ENCODE measurements at places on chromosomes 11 and 22.

GRCh38 chr11:124294687-124295086 lies 19.1 kb downstream of the OR8D1 start:
- no peaks in the 10 kb centered on the region for H3K27me3 ChIP-seq
- no peaks in the 10 kb centered on the region for H3K36me3 ChIP-seq
- no peak overlapping the region for H3K4me3 ChIP-seq

DNA sequence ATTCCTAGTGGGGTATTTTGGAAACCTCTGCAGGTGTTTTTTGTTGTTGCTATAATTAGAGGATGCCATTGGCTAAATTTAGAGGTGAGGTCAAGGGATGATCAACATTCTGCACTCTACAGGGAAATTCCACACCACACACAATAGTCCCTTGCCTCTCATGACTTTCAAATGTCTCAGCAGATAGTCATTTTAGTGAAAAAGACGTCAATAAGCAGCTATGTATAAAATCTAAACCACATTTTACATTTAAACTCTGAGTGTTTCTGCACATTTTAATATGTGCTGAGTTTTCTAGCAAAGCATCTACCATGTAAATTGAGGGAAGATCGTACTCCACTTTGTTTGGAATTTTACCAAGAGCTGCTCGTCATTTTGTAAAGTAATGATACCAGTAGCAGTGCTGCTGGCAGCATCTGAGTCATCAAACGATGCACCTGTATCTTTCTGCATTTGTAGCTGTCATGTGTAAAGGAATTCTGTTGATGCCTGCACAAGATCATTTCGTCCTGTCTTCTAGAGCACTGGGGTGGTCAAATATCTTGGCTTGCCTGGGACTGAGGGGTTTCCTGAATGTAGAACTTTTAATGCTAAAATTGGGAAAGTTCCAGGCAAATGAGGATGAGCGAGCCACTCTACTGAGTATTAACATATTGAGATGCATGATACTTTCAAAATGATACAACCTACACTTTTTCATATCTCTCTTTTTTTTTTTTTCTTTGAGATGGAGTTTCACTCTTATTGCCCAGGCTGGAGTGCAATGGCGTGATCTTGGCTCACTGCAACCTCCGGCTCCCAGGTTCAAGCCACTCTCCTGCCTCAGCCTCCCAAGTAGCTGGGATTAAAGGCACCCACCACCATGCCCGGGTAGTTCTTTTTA lies 414.5 kb upstream of the SYN3 start:
- H3K36me3 ChIP-seq: no peaks in the 10 kb centered on the region
- H3K4me3 ChIP-seq: no peak overlapping the region
- H3K27me3 ChIP-seq: no peaks in the 10 kb centered on the region
- DNase-seq: no peak
- peaks cover 26% of the 10 kb centered on the region for H3K4me1 ChIP-seq
- no peak overlapping the region for H3K27ac ChIP-seq

GRCh38 chr11:3984896-3985295 lies 109.7 kb upstream of the RRM1 start:
- no peaks in the 10 kb centered on the region for H3K36me3 ChIP-seq
- H3K27ac ChIP-seq: no peak overlapping the region
- no peaks in the 10 kb centered on the region for H3K27me3 ChIP-seq

- no peaks in the 10 kb centered on the region for H3K27me3 ChIP-seq
- peak overlapping the region; percentile 93 for H3K27ac ChIP-seq
- H3K4me1 ChIP-seq: peaks cover 61% of the 10 kb centered on the region
- DNase-seq: no peak
- peak overlapping the region; percentile 15 for H3K4me3 ChIP-seq
- H3K36me3 ChIP-seq: no peaks in the 10 kb centered on the region
These were observed 4.2 kb upstream of the NEAT1 start for GRCh38 chr11:65418431-65418680.

- H3K27ac ChIP-seq: no peak overlapping the region
- no peaks in the 10 kb centered on the region for H3K36me3 ChIP-seq
- no peaks in the 10 kb centered on the region for H3K4me1 ChIP-seq
- H3K27me3 ChIP-seq: no peaks in the 10 kb centered on the region
- DNase-seq: no peak
- no peak overlapping the region for H3K4me3 ChIP-seq
These were observed 290.0 kb upstream of the LARGE1 start for GRCh38 chr22:34210301-34210700.

GRCh38 chr11:65854852-65855837 lies 2.8 kb downstream of the CFL1 start:
- peaks cover 3% of the 10 kb centered on the region for H3K4me1 ChIP-seq
- no peak overlapping the region for H3K4me3 ChIP-seq
- H3K27me3 ChIP-seq: no peaks in the 10 kb centered on the region
- peaks cover 28% of the 10 kb centered on the region for H3K36me3 ChIP-seq
- H3K27ac ChIP-seq: 0 out of 2 replicates have a peak overlapping the region, but pooled peaks have one; percentile 74

DNA sequence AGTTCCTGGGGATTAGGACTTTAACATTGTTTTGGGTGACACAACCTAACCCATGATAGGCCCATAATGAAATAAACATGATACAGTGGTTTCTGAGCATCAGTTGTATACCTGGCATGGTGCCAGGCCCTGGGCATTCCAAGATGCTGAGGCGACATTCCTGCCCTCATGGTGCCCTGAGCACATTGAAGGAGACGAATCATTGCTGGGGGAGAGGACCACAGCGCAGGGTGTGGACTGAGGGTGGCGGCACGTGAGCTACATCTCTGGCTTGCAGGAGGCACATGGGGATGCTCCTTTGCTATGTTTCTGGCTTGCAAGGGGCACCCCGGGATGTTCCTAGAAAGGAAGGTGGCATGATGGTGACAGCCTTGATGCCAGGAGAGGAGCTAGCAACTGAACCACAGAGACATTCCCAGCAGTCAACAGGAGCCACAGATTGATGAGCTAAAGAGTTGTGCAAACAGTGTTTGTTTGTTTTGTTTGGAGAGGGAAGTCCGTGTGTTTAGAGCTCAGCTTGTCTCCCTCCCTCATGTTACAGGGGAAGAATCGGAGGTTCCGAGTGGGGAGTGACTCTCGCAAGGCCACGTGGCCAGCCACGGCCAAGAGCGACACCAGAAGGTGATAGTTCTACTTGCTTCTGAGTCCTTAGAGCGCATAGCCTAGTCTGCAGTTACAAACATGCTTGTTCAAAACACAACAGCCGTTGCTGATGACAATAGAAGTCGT lies 106.4 kb downstream of the MIAT start:
- no peak overlapping the region for H3K27ac ChIP-seq
- H3K27me3 ChIP-seq: no peaks in the 10 kb centered on the region
- H3K4me3 ChIP-seq: no peak overlapping the region
- no peaks in the 10 kb centered on the region for H3K36me3 ChIP-seq
- H3K4me1 ChIP-seq: peaks cover 8% of the 10 kb centered on the region

Measured in GM23338 (cell line).